ENCODE measurements at places on chromosomes 6 and 20.

DNA sequence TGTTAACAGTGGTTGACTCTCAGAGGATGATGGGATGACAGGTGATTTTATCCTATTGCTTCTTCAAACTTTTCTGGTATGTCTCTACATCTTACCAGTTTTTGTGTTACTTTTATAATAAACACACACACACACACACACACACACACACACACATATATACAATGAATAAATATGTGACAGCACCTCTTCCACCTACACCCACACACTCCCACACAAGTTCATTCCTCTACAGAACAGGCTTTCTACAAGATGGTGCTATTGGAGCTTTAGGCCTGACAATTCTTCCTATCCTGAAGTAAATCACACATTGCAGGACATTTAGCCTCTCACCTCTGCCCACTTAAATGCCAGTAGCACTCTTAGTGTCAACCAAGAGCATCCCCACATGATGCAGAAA is 46.7 kb upstream of the STK35 start:
- DNase-seq = no peak

GRCh38 chr20:58136149-58136484 is 92.3 kb downstream of the ANKRD60 start:
- no peak for DNase-seq

- no peak for DNase-seq
These were observed 254.4 kb downstream of the KCNQ5 start for GRCh38 chr6:72876256-72876655.

- peak; percentile 73 for DNase-seq
These were observed 492 bp upstream of the RNF39 start for GRCh38 chr6:30075790-30076732.
